Activated T-cell treated with anti-CD3 and anti-CD28 coated beads, Interleukin-2, amount 50 U/mL, for 48 hours (primary cell): ENCODE measurements at places on chromosomes 1 and 21.

GRCh38 chr1:85230305-85230977 lies 29.0 kb downstream of the C1orf52 start:
- no peak for DNase-seq

DNA sequence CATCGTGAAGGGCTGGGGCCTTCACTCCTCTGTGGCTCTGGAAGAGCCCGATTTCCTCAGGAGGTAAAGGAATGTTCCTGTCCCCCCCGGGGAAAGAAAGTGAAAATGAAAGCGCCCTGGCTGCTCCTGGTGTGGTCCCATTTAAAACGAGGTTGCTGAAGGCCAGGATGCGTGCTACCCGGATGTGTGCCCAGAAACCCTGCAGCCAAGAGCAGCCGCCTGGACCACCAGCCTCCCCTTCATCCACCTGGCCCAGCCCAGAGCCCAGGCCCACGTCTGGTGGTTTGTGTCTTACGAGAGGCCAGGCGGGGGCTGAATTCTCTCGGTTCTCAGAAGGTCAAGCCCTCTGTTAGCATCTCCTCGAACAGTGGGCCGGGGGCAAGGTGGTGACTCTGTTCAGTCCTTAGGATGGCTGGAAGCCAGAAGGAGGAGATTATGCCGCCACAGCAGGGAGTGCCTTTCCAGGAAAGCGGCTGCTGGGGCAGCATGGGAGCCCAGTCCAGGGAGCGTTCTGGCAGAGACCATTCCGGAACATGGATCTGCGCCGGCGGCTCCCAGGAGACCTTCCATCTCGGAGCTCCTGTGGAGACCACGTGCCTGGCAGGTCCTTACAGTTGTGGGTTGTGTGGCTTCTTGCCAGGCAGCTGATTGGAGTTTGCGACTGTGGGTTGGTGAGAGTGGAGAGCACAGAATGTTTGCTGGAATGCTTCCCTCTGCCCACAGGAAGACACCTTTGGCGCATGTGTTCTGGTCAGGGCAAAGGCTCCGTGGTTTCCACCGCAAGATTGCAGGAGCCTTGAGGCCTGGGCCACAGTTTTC lies 1.4 kb downstream of the GUK1 start:
- peak; percentile 50 for DNase-seq

DNA sequence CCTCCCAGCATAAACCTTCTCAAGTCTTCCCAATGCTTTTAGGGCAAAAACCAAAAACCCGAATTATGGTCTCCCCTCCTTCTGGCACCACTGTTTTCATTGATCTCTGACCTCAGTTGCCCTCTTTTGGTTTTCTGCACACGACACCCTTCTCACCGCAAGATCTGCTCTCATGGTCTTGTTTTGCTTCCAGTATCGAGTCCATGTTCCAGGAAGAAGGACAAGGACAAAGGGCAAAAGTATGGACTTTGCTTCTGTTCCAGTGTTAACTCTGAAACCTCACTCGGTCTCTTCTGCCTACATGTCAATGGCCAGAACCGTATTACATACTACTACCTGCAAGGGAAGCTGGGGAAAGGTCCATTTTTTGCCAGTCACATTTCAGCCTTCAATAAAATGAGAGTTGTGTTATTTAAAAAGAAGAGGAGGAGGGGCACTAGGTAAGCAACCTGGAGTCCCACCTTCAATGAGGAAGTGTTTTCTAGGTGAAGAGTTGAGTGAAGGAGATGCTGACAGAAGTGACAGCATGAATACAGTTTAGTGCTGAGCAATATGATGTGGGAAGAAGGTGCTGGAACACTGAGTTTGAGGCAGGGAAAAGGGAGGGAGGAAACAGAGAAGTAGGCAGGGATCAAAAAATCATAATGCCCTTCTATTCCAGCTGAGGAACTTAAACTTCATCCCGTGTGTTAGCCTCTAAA lies 183.4 kb downstream of the FGGY start:
- no peak for DNase-seq

GRCh38 chr1:20211511-20211931 lies 25.2 kb upstream of the PLA2G2C start:
- no peak for DNase-seq

GRCh38 chr1:18263547-18264120 lies 156.0 kb downstream of the IGSF21 start:
- DNase-seq, result no peak

GRCh38 chr1:232335261-232335660 lies 294.7 kb downstream of the SIPA1L2 start:
- DNase-seq, result no peak

DNA sequence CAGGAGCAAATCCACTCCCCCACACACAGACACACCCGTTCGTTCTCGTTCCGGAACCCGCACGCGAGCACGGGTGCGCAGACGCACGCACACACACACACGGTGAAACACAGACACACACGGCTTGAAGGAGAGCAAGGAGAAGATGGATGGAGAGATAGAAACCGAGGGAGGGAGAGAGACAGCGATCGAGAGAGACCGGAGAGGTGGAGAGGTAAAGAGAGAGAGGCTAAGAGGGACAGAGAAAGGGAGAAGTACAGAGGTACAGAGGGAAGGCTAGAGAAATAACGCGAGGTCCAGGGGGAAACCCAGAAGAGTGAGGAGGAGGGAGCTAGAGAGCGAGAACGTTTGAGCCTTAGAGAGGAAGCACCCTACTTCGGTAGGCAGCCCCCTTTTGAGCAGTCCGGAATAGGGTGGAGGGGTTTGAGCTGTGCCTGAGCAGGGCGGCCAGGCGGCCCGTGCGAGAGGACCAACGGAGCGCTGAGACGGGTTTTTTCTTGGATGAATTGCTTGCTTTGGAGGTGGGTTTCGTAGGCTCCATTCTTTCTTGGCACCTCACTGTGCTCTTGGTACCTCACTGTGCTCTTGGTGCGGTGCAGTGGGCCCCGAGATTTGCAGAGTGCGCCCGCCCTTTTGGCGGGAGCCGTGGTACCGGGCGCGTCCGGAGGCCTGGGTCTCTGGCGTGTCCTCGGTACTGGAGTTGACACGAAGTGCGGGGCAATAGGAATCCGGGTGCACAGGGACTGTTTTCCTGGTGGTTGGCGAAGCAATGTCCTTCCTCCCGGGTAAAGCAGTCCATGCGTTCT lies 88.4 kb upstream of the RHOU start:
- peak; percentile 73 for DNase-seq

- DNase-seq, result no peak
These were observed 31.3 kb downstream of the VTCN1 start for GRCh38 chr1:117179471-117179870.

- peak; percentile 84 for DNase-seq
These were observed 20.9 kb upstream of the NCMAP start for GRCh38 chr1:24535021-24535424.

DNA sequence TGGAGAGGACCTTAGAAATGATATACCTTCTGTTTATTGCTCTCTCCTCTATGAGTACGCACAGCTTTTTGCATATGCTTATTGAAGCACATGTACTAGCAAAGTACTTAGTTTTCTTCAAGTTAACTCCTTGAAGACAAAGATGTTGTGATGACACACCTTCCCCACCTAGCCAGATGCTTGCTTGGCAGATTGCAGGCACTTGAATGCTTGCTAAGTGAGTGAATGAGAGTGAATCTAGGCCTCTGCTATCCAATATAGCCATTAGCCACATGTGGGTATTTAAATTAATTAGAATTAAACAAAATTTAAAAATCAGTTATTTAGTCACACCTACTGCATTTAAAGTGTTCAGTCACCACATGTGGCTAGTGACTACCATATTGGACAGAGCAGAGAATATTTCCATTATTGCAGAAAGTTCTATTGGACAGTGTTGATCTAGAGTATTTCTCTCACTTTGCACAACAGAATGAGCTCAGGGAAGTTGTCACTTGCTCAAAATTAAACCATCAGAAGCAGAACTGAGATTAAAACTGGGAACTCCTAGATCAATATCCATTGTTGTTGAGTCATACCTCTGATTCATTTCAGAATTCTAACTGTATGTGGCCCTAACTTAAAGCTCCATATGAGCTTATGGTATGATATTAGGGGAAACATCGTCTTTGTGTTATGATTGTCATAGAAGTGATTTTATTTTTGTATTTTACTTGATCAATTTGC lies 8.6 kb upstream of the EEIG2 start:
- no peak for DNase-seq

- no peak for DNase-seq
These were observed 575.2 kb upstream of the BRINP3 start for GRCh38 chr1:191052888-191053287.

GRCh38 chr1:6095511-6096242 lies 50.0 kb downstream of the KCNAB2 start:
- no peak for DNase-seq

DNA sequence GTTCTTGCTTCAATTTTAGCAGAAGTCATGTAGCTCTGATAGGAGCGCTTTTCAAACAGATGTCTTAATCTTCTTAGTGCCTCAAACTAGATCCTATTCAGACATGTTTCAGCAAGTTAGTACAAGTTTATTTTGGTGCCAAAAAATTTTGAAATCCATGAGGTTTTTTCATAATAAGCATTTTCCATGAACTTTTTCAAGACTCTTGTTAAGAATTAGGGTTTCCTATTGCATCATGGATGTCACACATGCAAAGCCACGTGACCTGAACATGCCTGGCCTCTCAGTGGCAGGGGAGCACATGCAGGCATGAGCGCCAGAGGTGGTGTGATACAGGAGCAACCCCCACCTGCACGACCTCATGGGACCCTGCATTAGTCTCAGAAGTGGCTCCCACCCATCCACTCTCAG lies 67.6 kb downstream of the POFUT2 start:
- no peak for DNase-seq

GRCh38 chr1:34199927-34200326 lies 23.2 kb downstream of the C1orf94 start:
- peak; percentile 22 for DNase-seq

DNA sequence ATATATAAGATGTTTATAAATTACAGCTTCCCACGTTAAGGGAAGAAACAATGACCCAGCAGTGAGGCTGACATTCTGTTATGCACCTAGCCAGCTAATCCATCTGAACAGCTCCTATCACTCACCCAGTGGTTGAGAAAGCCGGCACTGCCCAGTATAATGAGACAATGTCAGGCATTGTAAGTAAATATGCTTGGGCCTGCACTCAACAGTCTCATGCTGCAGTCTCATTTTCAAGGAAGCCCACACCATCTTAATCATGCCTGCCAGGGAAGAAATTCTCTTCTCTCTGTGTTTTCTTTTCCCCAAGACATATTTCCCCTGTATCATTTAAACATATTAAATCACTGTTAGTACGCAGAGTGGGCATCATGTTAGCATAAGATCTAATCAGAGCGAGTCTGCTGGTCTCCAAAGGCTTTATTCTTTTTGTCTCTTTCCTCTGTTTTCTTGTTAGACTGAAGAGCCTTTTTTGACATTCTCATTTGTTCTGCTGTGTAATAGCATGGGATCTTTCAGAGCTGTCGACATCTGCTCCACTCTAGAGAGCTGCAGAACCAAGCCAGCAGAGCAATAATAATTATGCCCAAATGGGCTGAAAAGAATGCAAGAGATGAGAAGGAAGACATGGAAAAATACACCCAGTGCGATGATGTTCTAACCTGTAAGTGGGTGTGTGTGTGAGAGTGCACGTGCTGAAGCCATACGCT lies 67.6 kb upstream of the SLC22A15 start:
- DNase-seq, result no peak

- no peak for DNase-seq
These were observed 9.1 kb downstream of the CFAP410 start for GRCh38 chr21:44329971-44330681.

DNA sequence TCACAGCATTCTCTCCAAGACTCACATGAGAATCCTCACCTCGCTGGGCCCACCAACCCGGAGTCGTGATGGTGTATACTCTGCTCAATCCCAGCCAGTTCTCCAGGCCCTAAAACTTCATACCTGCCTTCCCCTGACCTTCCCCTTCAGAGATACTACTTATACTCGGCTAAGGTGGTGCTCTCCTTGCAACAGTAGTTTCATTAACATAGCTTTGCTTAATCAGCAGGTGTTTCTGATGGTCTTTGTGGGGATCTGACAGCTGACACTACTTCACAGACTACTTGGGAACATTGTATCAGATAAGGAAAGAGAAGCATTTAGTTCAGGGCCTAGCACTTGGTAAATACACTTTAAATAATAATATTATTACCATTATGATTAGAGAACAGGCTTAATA lies 301.5 kb upstream of the DAB1 start:
- no peak for DNase-seq

GRCh38 chr1:38274974-38275373 lies 228.4 kb upstream of the POU3F1 start:
- no peak for DNase-seq

- DNase-seq, result peak; percentile 62
These were observed 21.5 kb downstream of the RAP1GAP start for GRCh38 chr1:21647431-21648351.

- DNase-seq, result no peak
These were observed 34.7 kb downstream of the RNF11 start for GRCh38 chr1:51270751-51271150.

DNA sequence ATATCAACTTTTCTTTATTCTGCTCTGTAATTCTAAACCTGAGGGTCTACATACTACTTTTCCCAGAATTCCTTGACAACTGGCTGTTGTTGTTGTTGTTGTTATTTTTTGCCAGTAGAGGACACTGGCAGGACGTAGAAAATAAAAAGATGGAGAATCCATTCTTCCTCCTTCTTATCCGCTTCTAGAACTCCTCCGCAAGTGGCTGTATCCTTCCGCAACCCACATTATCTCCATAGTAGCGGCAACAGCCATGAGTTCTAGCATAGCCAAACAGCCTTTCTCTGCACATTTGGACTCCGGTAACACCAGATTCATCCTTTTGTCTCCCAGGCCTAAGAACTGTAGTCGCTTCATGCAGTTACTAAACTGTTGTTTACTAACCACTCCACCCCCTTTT lies 91.1 kb upstream of the CACHD1 start:
- DNase-seq, result no peak

- DNase-seq, result no peak
These were observed 318.2 kb downstream of the PTPRC start for GRCh38 chr1:198957044-198957443.

DNA sequence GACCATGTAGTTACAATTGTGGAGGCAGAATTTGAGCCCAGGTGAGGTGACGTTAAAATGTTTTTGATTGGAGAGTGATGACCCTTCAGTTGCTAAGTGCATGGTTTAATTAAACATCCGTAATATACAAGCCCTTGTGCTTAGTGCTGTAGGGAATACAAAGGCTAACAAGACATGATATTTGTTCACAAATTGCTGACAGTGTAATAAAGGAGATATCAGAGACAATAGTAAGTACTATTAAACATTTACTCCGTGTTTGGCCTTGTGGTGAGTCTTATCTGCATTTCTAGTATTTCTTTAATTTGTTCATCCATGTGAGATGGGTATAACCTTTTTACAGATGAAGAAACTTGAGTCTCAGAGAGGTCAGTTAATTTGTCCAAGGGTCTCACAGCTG lies 37.9 kb downstream of the RLF start:
- no peak for DNase-seq
